ENCODE measurements at places on chromosomes 13 and 19.

GRCh38 chr19:40822161-40822560, 23.2 kb downstream of the EGLN2 start:
- peak; percentile 9 for DNase-seq

DNA sequence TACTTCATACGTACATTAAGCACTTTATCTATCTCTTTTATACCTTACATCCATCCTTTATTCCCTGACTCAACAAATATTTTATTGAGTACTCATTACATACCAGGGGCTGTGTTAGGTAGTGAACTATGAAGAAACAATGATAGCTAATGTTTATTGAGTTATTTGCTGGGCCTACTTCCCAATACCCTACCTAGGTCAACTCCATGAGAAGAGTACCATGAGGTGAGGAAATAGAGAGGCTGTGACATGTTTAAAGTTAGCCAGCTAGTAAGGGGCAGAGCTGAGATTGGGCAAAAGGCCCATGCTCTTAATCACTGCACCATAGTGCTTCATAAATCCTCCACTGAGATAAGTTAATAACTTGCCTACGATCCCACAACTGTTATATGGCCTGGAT, 79.9 kb downstream of the FREM2 start:
- DNase-seq = no peak

GRCh38 chr19:58477871-58478270, 1.7 kb downstream of the ZNF446 start:
- no peak for DNase-seq

GRCh38 chr19:1769645-1769985, 16.3 kb downstream of the ONECUT3 start:
- no peak for DNase-seq

GRCh38 chr19:28873301-28873700, 339.6 kb downstream of the UQCRFS1 start:
- no peak for DNase-seq

DNA sequence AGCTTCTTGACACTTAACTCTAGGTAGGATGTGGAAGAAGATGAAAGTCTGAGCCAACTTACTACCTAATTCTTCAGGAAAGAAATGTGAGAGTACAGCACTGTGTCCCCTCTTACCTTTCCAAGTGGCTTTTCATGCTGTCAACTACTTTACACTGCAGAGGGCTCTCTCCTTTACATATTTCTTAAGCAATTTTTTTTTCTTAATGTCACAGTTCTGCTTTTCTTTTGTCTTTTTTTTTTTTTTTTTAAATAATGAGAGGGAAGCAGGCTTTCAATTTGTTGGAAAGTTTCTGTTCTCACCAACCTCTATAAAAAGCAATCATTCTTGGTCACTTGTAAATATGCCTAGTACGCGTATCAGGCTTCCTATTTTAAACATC, 212.7 kb upstream of the MIR17HG start:
- DNase-seq = no peak

DNA sequence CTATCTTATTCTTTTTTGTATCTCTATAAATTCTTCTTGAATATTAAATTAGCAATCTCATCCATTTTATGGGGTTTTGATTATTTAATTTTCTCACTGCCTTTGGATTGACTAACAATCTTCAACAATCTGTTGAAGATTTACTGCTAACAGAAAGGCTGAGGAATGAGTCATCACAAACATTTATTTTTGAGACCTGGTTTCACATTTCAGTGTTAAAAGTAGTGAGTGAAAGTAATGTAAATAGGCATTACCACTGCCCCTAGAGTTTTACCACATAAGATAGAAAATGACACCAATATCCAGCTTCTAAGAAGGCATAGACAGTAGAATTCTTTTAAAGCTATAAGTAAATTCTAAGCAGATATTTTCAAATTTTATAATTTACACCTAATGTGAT, 472.8 kb downstream of the OLFM4 start:
- DNase-seq = no peak

Measured in mucosa of gallbladder (tissue), 1 donor.